ENCODE measurements at places on chromosomes 7 and 10. TPM values are rescaled to one million over a fixed set of nuclear protein-coding genes. Genes with fewer than 3 reads are reported as not detected.

The NKX6-2 gene
- not detected for total RNA-seq

The TFPI2 gene
- 87.4 TPM for total RNA-seq

The SPDYE2 gene
- total RNA-seq = not detected

The CALML5 gene
- not detected for total RNA-seq

The ACSM6 gene
- total RNA-seq = not detected
